ENCODE measurements at places on chromosomes 3 and 15.

GRCh38 chr3:157226173-157226847 lies 66.4 kb upstream of the CCNL1 start:
- H3K36me3 ChIP-seq = no peaks in the 10 kb centered on the region
- no peak overlapping the region for H3K4me3 ChIP-seq
- no peaks in the 10 kb centered on the region for H3K27me3 ChIP-seq
- DNase-seq = peak; percentile 35

GRCh38 chr15:52790941-52791751 lies 1.0 kb upstream of the ONECUT1 start:
- no peak overlapping the region for H3K4me3 ChIP-seq
- DNase-seq = peak; percentile 17
- no peaks in the 10 kb centered on the region for H3K4me1 ChIP-seq
- H3K27me3 ChIP-seq = peaks cover 75% of the 10 kb centered on the region
- no peaks in the 10 kb centered on the region for H3K36me3 ChIP-seq
- no peak overlapping the region for H3K27ac ChIP-seq

- no peak for DNase-seq
- H3K27me3 ChIP-seq = no peaks in the 10 kb centered on the region
- H3K4me3 ChIP-seq = no peak overlapping the region
- no peaks in the 10 kb centered on the region for H3K4me1 ChIP-seq
- no peak overlapping the region for H3K27ac ChIP-seq
Measured at GRCh38 chr3:141746962-141747361, 8.9 kb downstream of the RNF7 start.

DNA sequence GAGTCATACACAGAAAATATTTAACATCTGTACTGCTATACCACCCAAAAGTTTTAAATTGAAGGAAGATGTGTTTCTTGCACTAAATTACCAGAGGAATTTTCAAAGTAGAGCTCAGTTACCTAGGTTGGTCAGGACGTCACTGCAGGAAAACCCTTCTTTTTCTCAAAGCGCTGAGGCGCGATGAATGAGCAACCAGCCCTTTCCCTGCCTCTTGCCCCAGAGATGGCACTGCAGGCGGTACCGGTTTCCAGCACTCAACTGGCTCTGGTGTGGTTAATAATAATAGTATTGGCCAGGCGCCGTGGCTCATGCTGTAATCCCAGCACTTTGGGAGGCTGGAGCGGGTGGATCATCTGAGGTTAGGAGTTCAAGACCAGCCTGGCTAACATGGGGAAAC lies 49.3 kb downstream of the HES1 start:
- no peak overlapping the region for H3K27ac ChIP-seq
- no peak overlapping the region for H3K4me3 ChIP-seq
- no peaks in the 10 kb centered on the region for H3K36me3 ChIP-seq
- no peaks in the 10 kb centered on the region for H3K27me3 ChIP-seq
- no peak for DNase-seq

DNA sequence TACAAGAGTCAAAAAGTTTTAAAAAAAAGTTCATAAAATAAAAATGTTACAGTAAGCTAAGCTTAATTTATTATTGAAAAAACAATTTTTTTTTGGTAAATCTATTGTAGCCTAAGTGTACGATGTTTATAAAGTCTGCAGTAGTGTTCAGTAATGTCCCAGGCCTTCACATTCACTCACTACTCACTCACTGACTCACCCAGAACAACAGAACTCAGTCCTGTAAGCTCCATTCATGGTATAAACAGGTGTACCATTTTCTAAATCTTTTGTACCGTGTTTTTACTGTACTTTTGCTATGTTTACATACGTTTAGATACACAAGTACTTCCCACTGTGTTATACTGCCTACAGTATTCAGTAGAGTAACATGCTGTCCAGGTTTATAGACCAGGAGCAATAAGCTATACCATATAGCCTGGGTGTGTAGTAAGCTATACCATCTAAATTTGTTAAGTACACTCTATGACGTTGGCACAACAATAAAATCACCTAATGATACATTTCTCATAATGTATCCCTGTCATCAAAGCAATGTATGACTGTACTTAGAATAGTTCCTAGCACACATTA lies 41.2 kb upstream of the ZDHHC23 start:
- no peak for DNase-seq
- no peak overlapping the region for H3K4me3 ChIP-seq
- no peaks in the 10 kb centered on the region for H3K36me3 ChIP-seq
- no peak overlapping the region for H3K27ac ChIP-seq
- H3K4me1 ChIP-seq = no peaks in the 10 kb centered on the region

DNA sequence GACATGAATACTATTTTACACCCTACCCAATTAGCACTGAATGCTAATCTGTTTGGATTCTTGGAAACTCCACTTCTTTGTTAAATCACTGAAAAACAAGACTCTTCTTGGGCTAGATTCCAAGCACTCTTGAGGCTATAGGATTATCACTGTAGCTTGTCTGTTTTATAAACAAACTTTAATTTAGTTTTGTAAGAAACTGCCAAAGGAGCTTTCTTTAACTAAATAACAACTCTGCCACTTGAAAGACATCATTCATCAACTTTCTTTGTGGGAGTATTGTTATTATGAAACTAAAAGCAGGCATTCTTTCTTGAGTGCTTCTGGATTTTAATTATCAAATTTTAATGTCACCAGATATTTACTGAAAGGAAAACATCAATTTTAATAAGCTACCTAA lies 24.1 kb downstream of the CBLB start:
- no peak overlapping the region for H3K27ac ChIP-seq
- no peak for DNase-seq
- H3K36me3 ChIP-seq = no peaks in the 10 kb centered on the region
- no peaks in the 10 kb centered on the region for H3K27me3 ChIP-seq
- H3K4me1 ChIP-seq = peaks cover 2% of the 10 kb centered on the region

DNA sequence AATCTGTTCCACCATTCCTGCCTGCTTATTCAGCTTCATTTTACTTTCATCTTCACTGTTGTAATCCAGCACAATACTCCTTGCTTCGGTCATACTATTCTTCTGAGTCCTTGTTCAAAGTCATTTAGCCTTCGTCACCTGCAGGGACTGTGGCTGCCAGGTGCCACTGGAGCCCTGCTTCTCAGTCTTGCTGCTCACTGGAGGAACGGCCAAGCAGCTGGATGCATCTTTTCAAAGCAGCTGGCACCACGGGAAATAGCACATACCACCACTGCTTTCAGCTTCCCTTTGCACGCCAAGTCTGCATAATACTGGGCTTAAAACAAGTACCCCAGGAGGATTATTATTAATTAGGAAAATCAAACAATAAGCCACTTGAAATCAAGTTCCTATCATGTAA lies 287.6 kb downstream of the BCHE start:
- no peak overlapping the region for H3K4me3 ChIP-seq
- DNase-seq = no peak
- H3K27me3 ChIP-seq = no peaks in the 10 kb centered on the region
- no peaks in the 10 kb centered on the region for H3K4me1 ChIP-seq

DNA sequence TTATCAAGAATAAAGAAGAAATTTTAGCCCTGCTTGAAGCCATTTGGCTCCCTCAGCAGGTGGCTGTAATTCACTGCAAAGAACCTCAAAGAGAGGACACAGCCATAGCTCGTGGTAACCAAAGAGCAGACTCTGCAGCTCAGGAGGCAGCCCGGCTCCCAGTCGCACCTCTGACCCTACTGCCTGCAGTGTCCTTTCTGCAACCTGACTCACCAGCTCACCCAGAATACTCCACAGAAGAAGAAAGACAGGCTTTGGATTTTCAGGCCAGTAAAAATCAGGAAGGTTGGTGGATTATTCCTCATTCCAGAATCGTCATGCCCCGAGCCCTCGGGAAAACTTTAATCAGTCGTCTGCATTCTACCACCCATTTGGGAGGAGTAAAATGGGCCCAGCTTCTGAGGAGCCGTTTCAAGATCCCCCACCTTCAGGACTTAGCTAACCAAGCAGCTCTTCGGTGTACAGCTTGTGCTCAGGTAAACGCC lies 38.6 kb downstream of the ZBTB11 start:
- H3K4me3 ChIP-seq = no peak overlapping the region
- DNase-seq = no peak
- no peak overlapping the region for H3K27ac ChIP-seq

GRCh38 chr15:74746389-74746788 lies 2.3 kb upstream of the CYP1A2 start:
- no peak overlapping the region for H3K4me3 ChIP-seq
- no peak overlapping the region for H3K27ac ChIP-seq
- H3K4me1 ChIP-seq = no peaks in the 10 kb centered on the region
- H3K27me3 ChIP-seq = peaks cover 5% of the 10 kb centered on the region
- H3K36me3 ChIP-seq = no peaks in the 10 kb centered on the region

DNA sequence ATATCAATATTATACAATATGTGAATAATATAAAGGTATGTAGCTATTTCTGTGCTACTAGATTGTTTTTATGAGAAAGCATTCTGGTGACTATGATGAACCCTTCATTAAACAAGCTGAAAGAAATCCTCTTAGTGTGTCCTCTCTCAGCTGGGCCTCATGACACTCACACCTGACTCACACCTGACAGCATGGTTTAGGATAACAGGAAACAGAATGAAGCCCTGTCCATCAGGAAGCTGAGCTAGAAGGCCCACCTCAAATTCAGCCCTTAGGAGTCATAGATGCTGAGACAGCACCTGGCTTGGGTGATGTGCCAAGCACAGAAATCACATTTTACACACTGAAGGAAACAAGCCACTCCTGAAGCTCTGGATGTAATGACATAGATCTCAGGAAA lies 30.8 kb downstream of the CHCHD4 start:
- H3K27me3 ChIP-seq = no peaks in the 10 kb centered on the region
- H3K36me3 ChIP-seq = no peaks in the 10 kb centered on the region
- DNase-seq = no peak
- H3K4me1 ChIP-seq = no peaks in the 10 kb centered on the region
- no peak overlapping the region for H3K27ac ChIP-seq
- no peak overlapping the region for H3K4me3 ChIP-seq

GRCh38 chr3:149808209-149808829 lies 4.7 kb upstream of the RNF13 start:
- H3K27me3 ChIP-seq = no peaks in the 10 kb centered on the region
- no peaks in the 10 kb centered on the region for H3K4me1 ChIP-seq
- peak; percentile 72 for DNase-seq
- H3K4me3 ChIP-seq = no peak overlapping the region
- no peaks in the 10 kb centered on the region for H3K36me3 ChIP-seq
- H3K27ac ChIP-seq = no peak overlapping the region

DNA sequence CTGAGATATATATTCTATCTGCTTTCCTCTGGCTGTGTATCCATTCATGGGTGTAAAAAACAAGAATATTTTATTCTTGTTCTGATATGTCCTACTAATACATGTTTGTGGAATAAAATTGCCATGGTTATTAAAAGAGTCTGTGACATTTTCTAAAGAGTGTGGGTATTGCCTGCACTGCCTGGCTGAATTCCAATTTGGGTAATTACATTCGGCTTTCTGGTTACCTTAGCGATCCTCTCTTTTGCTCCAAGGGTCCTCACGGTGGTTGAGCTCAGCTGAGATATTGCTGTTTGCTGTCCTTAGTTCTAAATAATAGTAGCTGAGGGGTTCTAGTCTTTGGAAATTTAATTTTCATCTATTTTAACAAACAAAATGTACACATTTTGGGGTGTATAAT lies 301.4 kb upstream of the DNAJC19 start:
- H3K27me3 ChIP-seq = no peaks in the 10 kb centered on the region
- no peak overlapping the region for H3K27ac ChIP-seq
- H3K4me1 ChIP-seq = no peaks in the 10 kb centered on the region
- H3K36me3 ChIP-seq = no peaks in the 10 kb centered on the region

GRCh38 chr15:90097475-90097874 lies 4.8 kb downstream of the IDH2 start:
- H3K4me3 ChIP-seq = no peak overlapping the region
- peak overlapping the region; percentile 53 for H3K27ac ChIP-seq
- H3K4me1 ChIP-seq = peaks cover 26% of the 10 kb centered on the region
- no peaks in the 10 kb centered on the region for H3K27me3 ChIP-seq
- no peaks in the 10 kb centered on the region for H3K36me3 ChIP-seq

DNA sequence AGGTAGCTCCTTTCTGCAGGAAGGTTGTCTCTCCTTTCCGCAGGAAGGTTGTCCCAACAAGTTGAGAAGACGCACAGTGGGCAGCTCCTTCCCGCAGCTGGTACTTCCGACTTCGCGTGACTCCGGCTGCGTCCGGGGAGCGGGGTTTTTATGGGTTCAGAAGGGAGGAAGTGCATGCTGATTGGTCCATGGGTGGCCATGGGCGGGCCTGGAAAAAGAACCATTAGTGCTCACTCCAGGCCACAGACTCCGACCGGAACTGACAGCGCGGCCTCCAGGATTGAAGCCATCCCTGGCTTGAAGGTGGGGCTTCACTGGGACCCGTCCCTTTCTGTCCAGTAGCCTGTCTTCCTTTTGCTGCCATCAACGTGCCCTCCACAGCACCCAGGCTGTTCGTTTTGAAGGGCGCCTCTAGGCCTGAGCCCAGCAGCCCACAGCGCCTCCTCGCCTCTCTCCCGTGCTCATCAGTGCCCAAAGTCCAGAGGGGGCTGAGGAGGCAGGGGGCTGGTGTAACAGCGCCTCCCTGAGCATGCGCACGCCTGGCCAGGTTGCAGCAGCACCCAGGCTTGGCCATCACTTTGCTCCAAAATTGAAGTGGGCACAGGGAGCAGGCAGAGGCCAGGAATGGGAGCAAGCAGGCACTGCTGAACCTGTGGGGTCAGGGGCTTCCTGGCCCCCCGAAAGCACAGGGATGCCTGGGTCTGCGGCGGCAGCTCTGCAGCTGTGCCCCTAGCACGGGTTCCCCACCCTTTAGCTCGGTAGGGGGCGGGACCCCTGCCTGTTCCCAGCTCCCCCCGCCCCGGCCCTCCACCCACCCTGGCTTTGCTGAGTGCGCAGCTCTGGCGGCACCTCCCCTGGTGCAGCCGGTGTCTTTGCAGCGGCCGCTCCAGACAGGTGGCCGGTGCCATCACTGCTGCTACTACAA lies 330.6 kb upstream of the MCTP2 start:
- H3K27ac ChIP-seq = no peak overlapping the region
- DNase-seq = no peak
- H3K4me1 ChIP-seq = no peaks in the 10 kb centered on the region

GRCh38 chr3:13792512-13793371 lies 87.1 kb downstream of the WNT7A start:
- H3K4me3 ChIP-seq = no peak overlapping the region
- H3K27me3 ChIP-seq = no peaks in the 10 kb centered on the region
- no peak overlapping the region for H3K27ac ChIP-seq
- H3K4me1 ChIP-seq = no peaks in the 10 kb centered on the region
- DNase-seq = no peak
- H3K36me3 ChIP-seq = no peaks in the 10 kb centered on the region

DNA sequence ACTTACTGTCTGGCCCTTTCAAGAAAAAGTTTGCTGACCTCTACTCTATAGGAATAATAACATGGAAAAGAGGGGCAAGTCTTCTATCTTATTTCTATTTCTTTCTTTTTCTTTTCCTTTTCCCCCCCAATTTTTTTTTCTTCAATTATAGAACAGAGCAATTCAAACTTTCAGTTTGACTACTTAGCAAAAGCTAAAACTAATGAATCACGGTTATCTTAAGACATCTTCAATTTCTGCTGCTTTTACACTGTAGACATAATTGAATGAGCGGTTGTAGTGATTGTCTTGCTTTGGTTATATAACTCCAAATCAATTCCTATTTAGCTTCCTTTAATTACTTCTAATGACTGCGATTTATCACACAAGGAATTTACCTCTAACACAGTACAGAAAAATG lies 74.3 kb upstream of the P2RY1 start:
- DNase-seq = no peak
- no peaks in the 10 kb centered on the region for H3K36me3 ChIP-seq
- H3K27ac ChIP-seq = no peak overlapping the region
- H3K4me1 ChIP-seq = no peaks in the 10 kb centered on the region
- no peak overlapping the region for H3K4me3 ChIP-seq

Data from fibroblast of lung (primary cell).